ENCODE measurements at places on chromosomes 4 and X. TPM values are rescaled to one million over a fixed set of nuclear protein-coding genes. Genes with fewer than 3 reads are reported as not detected.
A peak's percentile ranks its signal among the peaks of the same experiment; 100 is the strongest.

Gene TLR10
- not detected for total RNA-seq

Gene RASGEF1B
- total RNA-seq: 6.4 TPM

- DNase-seq: no peak
These were observed 304.4 kb upstream of the SLIT2 start for GRCh38 chr4:19947349-19947748.

GRCh38 chr4:153782581-153782980 lies 6.3 kb downstream of the SFRP2 start:
- no peak for DNase-seq

DNA sequence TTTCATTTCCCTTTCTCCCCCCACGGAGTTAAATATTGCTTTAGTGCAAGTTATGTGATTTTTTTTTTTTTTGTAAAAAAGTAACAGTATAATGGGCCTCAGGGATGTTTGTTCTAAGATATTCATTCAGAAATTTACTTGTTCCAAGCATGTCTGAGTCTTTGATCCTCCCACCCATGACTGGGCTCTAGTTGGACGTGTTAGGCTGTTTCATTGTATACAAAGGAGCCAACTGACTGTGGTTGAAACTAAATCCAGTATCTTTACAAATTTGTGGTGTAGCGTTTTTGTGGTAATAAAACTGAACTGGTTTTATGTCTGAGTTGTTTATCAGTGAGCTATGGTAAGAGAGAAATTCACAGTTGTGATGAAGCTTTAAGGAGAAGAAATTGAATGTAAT lies 74.1 kb downstream of the DOCK11 start:
- no peak for DNase-seq

Gene NEIL3
- 8.3 TPM for total RNA-seq

DNA sequence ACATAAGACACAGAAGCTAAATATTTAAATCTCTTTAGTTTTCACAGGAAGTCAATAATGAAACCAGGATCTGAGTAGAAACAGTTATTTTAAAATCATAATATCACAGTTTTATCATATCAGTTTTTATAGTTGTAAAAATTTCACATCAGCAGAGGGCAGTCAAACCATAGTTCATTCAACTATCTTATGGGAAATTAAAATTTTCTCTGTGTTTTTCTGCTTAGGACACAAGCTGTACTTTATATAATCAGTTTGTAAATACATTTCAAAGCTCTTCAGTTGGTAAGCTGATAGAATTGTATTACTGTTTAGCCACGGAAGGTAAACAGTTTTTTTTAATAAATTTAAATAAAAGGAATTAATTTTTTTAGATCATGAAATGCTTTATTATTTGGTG lies 204.8 kb upstream of the NUDT6 start:
- no peak for DNase-seq

GRCh38 chr4:82780752-82781231 lies 17.8 kb downstream of the SCD5 start:
- peak; percentile 29 for DNase-seq

DNA sequence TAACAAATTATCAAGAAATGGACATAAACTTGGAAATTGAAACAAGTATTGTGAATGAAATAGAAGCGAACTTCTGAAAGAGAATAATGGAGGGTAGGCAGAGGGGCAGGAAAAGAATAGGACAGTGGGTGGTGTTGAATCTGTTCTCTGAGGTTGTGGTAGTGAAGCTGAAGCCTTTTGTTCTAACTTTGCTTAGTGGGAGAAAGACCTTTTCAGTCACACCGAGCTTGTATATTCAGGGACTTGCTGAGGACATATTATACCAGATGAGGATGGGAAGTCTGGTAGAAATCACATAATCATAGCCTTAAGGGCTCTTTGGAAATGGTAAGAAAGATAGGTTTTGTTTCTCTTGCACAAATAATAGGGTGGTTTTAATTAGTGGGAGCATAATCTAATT lies 115.4 kb upstream of the NDST4 start:
- DNase-seq: no peak

DNA sequence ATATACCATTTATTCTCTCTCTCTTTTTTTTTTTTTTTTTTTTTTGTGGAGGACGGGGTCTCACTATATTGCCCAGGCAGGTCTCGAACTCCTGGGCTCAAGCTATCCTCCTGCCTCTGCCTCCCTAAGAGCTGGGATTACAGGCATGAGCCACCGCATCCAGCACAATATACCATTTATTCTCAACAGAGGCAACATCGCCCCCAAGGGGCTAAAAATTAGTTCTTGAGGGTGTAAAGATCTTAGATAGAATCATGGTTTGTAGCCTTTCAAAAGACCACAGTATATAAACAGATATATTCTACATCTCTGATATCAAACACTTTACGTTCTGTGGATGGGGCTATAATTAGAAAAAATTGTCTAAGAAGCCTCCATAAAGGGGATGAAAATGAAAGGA lies 39.8 kb upstream of the TCEAL2 start:
- no peak for DNase-seq

GRCh38 chr4:88908003-88908402 lies 149.0 kb downstream of the FAM13A start:
- no peak for DNase-seq

DNA sequence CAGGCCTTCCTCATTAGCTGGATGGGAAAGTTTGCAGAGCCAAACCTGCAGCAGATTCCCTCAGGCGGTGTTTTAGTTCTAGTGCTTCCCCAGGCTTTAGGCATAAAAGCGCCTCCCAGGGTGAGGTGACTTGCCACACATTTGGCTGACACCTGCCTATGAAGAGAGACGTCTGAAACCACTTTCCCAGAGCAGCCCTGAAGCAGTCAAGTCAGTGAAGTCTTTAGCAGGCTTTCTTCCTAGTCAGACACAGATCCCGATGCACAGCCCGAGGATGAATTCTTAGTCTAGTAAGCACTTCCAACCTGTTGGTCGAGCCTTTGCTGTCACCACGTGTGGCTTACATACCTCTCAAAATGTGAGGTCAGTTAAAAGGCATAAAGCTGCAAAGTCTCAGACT lies 484.1 kb downstream of the SMARCA1 start:
- no peak for DNase-seq

Gene AWAT2
- total RNA-seq: not detected

Gene CASP3
- total RNA-seq: 107 TPM

GRCh38 chrX:69615779-69616456 lies at the start of gene EDA:
EDA (plus strand) TSS chrX:69616113.
- DNase-seq: peak; percentile 93

Gene SGCB
- 30.4 TPM for total RNA-seq

- DNase-seq: no peak
These were observed 17.7 kb upstream of the STX18 start for GRCh38 chr4:4559596-4559995.

- no peak for DNase-seq
These were observed 28.7 kb upstream of the ANTXR2 start for GRCh38 chr4:80101792-80102116.
